ENCODE measurements at places on chromosomes 12 and 14.

DNA sequence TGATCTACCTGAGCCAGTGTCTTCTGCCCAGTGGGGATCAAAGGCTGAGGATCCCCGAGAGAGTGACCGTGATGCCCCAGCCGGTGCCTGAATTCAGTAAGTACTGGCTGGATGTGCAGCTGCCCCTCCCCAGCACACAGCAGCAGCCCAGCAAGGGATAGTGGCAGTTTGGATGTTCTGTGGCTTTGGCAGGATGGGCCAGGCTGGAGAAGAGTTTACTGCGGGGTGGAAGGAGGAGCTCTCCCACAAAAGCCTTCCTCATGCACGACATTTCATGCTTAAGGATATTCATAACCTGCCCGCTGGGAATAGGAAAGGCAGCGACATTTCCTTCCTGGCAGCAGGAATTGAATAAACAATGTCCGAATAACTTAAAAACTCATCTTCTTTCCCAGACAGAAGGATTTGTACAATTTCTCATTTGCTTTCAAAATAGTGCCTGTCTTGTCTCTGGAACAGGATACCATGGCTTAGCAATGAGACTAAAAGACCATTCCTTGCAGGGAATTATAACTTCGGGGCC, 135.6 kb upstream of the PRMT8 start:
- no peak for DNase-seq

GRCh38 chr12:53204351-53204750, 2.7 kb downstream of the ITGB7 start:
- DNase-seq: no peak

DNA sequence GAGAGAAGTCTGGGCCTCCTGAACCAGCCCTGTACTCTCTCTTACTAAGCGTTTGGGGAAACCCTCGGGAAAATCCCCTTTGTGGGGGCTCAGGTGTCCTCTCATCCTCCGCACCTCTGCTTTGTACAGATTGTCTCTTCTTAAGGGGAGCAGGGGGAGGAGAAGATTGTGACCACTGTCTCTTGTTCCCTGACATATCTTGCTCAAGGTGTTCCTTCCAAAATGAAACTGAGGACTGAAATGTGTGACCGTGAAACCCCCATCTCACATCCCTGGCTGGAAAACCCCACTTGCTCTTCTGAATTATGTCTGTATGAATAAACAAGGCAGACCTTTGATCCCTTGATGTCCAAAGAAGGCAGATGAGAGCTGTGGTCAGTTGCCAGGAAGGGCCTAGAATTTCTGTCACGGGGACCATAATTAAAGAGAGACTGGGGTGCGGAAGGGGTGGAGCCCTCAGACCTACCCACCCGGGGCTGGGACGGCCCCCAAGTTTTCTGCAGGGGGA, 369.8 kb downstream of the AACS start:
- no peak for DNase-seq

- no peak for DNase-seq
These were observed 413.5 kb upstream of the SEL1L start for GRCh38 chr14:81946834-81947798.

- no peak for DNase-seq
These were observed 75.2 kb upstream of the DNM1L start for GRCh38 chr12:32603858-32604257.

- DNase-seq: no peak
These were observed 35.8 kb upstream of the YY1 start for GRCh38 chr14:100203146-100203545.

- no peak for DNase-seq
These were observed 16.8 kb upstream of the CACNA2D4 start for GRCh38 chr12:1935242-1935641.

- no peak for DNase-seq
These were observed 11.4 kb downstream of the MGST1 start for GRCh38 chr12:16358878-16359277.

- no peak for DNase-seq
These were observed 19.8 kb downstream of the HVCN1 start for GRCh38 chr12:110669193-110669502.

DNA sequence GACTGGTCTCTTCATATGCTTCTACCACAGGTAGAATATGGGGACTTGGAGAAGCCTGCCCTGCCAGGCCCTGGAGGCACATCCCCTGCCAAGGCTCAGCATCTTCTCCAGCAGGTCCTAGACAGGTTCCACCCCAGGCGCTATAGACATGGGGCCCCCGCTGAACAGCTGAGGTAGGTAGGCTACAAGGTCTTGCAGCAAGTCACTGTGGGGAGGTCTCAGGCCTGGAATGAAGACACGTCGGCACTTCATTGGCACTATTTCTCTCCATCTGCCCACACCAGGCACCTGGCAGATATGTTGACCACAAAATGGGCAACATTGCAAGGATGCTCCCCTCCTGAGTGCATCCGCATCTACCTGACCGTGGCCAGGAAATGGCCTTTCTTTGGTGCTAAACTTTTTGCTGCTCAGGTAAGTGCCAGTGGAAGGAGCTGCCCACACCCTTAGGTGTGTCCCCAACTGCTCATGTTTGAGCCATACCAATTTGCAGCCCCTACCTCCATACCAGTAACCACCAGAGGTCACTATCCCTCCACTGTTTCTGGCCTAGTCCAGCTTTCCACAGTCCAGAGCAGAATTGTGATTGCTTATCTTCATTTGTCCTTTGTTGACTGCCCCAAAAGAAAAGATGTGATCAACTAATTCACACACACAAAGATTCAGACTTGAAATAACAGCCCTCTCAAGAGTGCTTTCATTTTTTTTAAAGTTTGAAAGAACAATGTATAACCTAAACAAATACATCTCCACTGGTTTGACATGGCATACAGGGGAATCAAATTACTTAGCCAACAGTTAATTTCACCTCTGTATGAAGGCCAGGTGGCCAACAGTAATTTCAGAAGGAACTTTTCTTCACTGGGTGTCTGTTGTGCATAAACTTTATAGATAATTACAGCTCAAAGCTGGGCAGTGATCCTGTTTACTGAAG, 16.1 kb downstream of the PIGH start:
- no peak for DNase-seq

DNA sequence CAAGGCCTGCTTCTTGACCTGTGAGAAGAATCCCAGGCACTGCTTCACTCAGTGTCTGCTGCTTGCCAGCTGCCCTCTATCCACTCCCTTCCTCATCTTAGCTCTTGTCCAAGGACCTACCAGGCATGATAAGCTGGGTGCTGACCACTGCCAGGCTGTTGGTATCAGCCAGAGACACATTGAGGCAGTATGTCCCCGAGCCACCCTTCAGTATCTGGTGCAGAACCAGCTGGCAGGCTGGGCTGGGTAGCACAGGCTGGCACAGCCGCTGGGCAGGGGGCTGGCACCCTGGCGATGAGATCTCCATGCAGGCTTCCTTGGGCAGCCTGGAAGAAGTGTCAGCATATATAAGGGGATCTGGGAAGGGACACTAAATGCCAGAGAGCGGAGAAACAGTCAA, 10.5 kb downstream of the PMEL start:
- DNase-seq: no peak

DNA sequence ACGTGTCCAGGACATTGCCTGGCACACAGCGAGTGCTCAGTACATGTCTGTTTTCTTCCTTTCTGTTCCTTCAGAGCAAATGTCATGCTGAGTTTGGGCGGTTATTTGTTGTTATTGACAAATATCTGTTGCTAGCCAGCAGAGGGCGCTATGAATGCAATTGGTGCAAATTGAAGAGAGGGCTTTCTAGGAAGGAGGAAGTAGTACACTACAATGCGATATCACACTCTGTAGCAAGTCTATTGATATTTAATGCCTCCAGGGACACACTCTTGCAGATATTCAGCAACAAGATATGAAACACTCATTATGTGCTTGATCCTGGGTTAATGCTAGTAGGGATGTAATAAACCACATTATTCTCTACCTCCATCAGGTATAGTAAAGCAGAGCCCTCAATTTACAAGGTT, 267.3 kb upstream of the SRRM4 start:
- no peak for DNase-seq

- no peak for DNase-seq
These were observed 28.8 kb downstream of the SPRING1 start for GRCh38 chr12:116708826-116709756.

- no peak for DNase-seq
These were observed 37.6 kb downstream of the ATG14 start for GRCh38 chr14:55373784-55374705.

DNA sequence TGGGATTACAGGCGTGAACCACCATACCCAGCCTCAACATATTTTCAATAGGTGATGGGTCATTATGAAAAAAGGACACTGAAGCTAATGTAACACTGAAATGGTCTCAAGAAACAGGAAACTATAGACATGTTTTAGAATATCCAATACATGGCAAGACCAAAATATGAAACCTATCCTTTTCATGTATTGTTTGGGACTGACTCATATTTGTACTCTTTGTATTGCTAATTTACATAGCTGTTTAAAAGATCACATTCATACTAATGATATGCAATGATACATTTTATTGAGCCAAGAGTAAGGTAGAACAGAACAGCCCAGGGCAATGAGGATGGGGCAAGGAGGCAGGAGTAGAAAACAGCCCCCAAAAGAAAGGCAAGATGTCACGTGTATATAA, 32.6 kb downstream of the RESF1 start:
- DNase-seq: no peak

DNA sequence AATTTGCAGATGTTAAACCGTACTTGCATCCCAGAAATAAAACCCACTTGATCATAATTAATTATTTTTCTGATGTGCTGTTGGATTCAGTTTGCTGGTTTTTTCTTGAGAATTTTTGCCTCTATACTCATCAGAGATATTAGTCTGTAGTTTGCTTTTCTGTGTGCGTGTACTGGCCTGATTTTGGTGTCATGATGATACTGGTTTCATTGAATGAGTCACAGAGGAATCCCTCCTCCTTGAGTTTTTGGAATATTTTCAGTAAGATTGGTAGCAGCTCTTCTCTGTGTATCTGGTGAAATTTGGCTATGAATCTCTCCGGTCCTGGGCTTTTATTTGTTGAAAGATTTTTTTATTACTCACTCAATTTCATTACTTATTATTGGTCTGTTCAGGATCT, 100.4 kb upstream of the PMCH start:
- DNase-seq: no peak

- no peak for DNase-seq
These were observed 76.5 kb downstream of the TGFB3 start for GRCh38 chr14:75905147-75905904.

GRCh38 chr12:131825146-131825892, 2.9 kb upstream of the MMP17 start:
- no peak for DNase-seq

GRCh38 chr12:93154753-93155480, 222.8 kb upstream of the NUDT4 start:
- no peak for DNase-seq

DNA sequence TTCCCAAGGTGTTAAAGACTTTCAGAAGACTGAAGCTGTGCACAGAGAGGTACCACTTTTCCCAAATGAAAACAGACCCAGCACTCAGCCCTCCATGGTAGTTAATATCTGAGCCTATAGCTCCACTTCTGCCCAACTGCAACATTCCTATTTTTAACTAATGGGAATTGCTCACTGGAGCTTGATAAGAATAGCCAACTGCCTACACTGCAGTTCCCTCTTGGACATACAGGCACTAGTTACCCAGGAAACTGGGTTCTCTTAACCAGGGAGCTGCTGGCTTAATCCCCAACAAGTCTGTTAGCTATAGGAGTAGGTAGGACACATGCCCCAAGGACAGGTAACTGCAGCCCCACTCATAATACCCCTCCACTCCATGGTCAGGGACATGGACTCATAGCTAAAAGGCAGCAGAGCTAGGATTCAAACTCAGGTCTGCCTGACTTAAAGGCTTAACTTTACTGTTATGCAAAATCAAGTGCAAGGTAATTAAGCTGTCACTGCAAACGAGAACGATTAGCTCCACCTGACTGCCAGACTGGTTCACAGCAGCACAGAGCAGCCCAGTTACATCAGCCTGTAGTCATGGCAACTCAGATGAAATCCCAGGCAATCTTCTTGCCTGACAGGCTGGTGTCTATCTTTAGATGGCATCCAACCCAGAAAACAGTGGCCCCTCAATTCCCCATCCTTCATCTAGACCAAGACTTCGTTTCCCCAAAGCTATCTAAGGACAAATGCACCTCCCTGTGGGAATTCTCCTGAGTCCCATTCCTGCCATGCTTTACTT, 77.1 kb upstream of the ACTN1 start:
- DNase-seq: no peak

GRCh38 chr12:91331371-91331770, 148.8 kb upstream of the DCN start:
- no peak for DNase-seq

- DNase-seq: no peak
These were observed 2.7 kb downstream of the TBX3 start for GRCh38 chr12:114681116-114681871.

GRCh38 chr14:92783813-92784431, 10.2 kb upstream of the GOLGA5 start:
- DNase-seq: no peak

DNA sequence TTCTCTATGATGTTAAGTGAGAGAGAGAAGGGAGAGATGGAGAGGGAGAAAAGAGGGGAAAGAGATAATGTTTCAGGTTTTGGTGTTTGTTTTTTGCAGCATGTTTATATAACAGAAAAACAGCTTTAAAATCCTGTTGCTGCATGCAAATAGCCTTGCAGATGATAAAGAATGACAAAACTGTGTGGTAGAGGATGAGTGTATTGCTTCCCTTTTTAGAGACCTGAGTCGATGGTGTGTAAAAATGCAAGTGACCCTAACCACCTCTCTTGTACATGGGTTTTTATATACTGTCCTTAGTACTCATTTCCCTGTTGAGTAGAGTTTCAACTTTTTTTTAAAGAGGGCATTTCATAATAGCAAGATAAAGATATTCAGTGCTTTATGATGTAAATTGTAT, 249.1 kb downstream of the AKAP6 start:
- no peak for DNase-seq

DNA sequence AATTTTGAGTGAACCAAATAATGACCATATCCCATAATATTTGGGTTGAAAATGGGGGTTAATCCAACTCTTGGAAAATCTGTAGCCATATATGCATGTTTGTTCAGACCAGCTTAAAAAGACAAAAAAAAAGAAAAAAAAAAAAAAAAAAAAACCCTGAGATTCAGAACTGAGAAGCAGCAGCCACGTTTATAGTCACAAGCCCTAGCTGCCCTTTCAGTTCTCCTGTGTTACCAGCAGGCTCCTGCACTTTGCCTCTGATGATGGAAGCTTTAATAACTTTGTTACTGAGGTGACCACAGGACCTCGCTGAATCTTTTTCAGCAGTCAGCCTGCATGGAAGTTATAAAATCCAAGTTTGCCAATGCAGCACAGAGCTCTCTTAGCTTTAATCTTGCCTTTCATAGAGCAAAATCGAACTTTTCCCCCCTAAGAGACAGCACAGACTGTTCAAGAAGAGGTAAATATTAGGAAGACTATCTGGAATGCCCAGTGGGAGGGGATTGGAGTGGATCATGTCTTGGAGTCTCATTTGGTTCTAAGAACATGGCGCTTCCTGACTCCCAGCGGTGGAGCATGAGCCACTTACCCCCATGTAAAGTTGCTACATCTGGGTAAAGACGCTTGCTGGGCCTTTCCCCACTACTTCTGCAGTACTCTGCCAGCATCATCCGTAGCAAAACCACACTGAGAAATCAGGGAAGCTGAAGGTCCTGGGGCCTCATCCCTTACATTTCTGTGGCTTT, 20.6 kb downstream of the GNG2 start:
- no peak for DNase-seq

- DNase-seq: no peak
These were observed 769.3 kb downstream of the NOVA1 start for GRCh38 chr14:25828562-25828961.

All from T-helper 17 cell (primary cell).